NCI-H460 (cell line): ENCODE measurements at places on chromosomes 5 and 9. TPM values are rescaled to one million over a fixed set of nuclear protein-coding genes. Genes with fewer than 3 reads are reported as not detected.

DNA sequence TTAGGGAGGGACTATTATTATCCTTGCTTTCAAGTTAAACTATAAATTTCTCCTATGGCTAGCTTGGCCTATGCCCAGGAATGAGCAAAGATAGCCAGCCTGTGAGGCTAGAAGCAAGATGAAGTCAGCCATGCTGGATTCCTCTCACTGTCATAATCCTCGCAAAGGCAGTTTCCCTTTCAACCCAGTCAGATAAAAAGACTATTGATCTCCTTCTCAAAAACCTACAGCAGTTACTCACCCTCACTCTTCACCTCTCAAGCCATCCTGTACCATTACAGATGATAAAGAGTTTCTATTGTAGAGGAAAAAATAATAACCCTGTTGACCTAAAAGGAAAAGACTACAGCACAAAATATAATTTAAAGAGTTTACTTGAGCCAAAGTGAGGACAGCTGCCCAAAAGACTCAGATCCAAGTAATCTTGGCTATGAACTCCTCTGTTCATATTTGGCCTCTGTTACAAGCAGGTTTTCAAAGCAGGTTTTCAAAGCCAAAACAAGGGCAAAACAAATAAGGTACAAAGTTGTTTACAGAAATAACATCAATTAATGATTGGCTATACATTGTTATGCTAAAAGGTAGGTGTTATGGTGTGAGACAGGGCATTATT lies 41.7 kb downstream of the KCNV2 start:
- no peak for DNase-seq

ZBTB26 gene
- 5.9 and 8.2 TPM in 2 replicates for total RNA-seq

LCN6 gene
- total RNA-seq: not detected in 2 replicates

TMOD1 gene
- 1.9 and 2.2 TPM in 2 replicates for total RNA-seq

DNA sequence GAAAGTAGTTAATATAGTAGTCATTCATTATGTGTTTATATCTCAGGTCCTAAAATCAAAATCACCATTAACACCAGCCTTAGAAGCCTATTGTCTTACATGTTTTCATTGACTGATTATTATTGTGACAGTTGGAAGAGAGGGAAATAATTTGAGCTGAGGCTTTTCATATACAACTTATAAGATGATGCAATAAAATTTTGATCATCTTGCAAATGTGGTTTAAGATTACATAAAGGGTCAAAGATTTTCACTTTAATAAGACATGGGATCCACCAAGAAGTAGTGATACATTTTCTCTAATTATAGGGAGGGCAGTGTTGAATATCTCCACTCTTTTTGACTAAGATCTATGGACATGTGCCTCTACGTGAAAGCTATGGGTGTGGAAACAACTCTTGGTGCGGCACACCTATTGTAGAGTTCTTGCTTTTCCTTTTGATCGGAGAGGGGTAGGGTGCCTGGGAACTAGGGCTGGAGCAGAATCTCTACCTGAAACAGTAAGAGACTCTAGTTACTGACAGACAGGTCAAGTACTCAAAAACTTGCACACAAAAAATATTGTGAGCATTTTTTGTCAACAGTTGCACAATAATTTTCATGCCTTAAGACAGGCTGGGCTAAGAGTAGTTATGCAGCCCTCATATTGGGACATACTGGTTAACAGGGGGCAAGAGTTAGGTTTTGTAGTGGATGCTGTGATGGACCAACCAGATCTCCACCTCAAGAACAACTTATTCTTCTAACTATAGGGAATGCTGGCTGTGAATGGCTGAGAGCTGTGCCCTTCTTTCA lies 139.3 kb upstream of the FST start:
- no peak for DNase-seq

GRCh38 chr5:96896806-96897205 lies 20.5 kb downstream of the ERAP2 start:
- DNase-seq: no peak

GRCh38 chr9:95499847-95500246 lies 16.9 kb downstream of the PTCH1 start:
- no peak for DNase-seq

IFNA21 gene
- total RNA-seq: not detected in 2 replicates

DNA sequence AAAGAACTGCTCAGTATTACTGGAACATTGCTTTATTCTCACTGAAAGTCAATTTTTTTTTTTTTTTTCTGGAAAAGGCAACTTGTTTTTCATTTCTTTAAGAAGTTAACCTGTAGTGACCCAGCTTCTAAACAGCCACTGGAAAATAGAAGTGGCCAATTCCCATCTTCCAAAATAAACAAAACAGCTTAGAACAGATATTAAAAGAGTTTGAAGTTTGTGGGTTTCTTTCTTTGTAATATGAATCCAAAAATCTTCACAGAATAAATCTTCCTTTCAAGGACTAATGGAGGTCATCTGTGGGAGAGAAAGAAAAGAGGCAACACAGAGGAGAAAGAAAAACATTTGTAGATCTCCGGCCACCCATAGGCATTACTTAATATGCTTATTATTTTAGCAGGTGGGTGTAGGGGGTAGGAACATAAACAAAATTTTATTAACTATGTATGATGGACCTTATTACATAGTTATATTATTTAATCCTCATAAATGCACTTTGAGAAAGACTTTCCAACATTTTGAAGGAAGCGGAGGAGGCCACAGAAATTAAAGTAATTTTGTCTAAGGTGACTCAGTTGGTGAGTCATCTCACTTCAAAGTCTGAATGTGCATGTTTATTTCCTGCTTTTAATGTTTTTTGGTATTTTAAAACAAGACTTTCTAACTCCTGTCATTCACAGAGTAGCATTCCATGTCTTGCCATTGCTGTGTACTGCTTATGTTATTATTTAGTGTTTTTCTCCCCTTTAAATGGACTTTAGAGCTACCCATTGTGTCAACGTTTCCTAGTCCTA lies 1791.8 kb upstream of the WWC1 start:
- DNase-seq: no peak

DNA sequence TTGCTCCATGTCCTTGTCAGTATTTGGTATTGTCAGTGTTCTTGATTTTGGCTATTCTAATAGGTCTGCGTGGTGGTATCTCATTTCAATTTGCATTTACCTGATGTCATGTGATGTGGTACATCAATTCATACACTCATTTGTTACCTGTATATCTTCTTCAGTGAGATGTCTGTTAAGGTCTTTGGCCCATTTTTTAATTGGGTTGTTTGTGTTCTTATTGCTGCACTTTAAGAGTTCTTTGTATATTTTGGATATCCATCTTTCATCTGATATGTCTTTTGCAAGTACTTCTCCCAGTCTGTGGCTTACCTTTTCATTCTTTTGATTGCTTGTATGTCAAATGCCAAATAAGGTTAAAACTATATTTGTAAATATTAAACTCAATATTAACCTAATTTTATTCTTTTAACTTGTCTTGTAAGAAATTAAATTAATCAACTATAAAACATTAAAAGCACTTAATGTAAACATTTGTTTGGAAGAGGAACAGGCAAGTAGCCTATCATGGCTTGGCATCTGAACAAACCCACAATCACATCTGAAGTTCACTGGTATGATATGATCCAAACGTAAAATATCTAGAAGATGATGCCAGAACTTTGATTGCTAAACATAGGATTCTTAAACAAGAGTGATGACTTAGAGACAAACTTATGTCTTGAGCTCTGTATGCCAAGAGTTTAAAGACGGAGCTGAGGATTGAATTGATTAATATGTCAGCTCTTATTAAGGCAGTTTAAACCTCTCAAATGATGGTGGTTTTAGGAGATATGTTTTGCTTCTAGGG lies 587.3 kb downstream of the ANXA1 start:
- DNase-seq: no peak

GRCh38 chr5:178569485-178569884 lies 20.7 kb downstream of the COL23A1 start:
- DNase-seq: no peak

ZFR gene
- 116 and 123 TPM in 2 replicates for total RNA-seq

DNA sequence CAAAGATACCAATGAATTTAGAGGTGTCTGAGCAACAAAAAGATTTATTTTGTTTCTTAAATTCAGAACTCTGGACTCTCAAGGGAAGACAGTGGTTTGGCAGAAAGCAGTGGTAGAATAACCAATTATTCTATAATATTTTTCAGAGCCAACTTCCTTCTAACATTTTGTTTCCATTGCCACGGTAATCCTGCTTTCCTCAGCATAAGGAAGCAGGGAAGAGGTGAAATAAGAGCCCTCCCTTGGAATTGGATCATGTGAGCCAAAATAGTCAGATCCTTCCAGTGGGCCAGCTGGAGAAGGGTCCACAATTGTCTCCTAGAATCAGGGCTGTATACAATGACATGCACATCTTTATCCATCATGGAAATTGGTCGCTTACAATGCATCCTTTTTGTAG lies 130.0 kb upstream of the MAP1B start:
- DNase-seq: no peak

- DNase-seq: peak; percentile 68
These were observed 176.9 kb upstream of the WWC1 start for GRCh38 chr5:168114444-168115017.

DNA sequence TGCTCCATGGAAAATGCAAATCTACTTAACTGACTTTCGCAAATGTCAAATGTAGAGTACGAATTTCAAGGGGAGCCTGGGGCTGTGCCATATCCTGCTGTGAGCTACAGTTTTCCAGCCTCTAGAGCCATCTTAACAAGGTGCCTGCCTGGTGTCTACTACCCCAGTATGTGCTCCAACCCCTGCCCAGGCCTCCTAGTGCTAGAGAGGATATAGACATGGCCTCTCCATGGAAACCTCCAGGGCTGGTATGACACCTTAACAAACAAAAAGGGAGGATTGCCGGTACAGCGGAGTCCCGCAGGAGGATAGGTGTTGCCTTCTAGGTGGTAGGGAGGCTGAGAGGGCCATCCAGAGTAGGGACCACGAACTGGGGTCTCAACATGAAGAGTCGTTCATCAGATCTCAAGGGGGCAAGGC lies 13.6 kb upstream of the IL3 start:
- DNase-seq: no peak

GRCh38 chr5:2538169-2538568 lies 213.3 kb downstream of the IRX2 start:
- no peak for DNase-seq

- DNase-seq: no peak
These were observed 90.0 kb upstream of the HMHB1 start for GRCh38 chr5:143721925-143722324.

MGAT1 gene
- total RNA-seq: 52.9 and 56.5 TPM in 2 replicates

SIT1 gene
- not detected in 2 replicates for total RNA-seq

MZB1 gene
- 0.10 and 0.52 TPM in 2 replicates for total RNA-seq

ARRDC3 gene
- total RNA-seq: 31.4 and 38.4 TPM in 2 replicates

TGFBI gene
- total RNA-seq: 1,239 and 1,373 TPM in 2 replicates

GRCh38 chr9:114157516-114158176 lies 2.3 kb downstream of the COL27A1 start:
- DNase-seq: no peak

GRCh38 chr9:89109666-89110065 lies 69.0 kb downstream of the SHC3 start:
- DNase-seq: no peak

DNA sequence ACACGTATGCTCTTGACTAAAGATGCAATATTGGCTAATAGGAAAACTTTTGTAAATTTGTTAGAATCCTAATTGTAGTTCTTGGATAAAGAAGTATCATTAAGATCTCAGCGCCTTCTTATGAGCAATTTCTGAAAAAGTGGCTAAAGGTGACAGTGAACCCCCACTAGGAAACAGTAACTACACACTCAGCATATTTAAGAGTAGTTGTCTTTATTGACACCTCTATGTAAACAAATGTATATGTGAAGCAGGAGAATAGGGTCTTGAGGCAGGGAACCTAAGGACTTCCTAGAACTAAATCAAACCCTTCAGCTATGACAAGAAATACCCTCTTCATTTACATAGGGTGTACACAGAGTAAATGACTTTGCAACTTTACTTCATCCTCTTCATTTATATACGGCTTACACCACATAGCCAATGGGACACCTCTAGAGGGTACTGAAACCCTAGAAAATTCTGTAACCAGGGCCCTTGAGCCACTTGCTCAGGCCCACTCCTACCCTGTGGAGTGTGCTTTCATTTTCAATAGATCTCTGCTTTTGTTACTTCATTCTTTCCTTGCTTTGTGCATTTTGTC lies 2.8 kb downstream of the NIPSNAP3A start:
- DNase-seq: no peak

PALM2AKAP2 gene
- total RNA-seq: 1.4 and 1.8 TPM in 2 replicates

DNA sequence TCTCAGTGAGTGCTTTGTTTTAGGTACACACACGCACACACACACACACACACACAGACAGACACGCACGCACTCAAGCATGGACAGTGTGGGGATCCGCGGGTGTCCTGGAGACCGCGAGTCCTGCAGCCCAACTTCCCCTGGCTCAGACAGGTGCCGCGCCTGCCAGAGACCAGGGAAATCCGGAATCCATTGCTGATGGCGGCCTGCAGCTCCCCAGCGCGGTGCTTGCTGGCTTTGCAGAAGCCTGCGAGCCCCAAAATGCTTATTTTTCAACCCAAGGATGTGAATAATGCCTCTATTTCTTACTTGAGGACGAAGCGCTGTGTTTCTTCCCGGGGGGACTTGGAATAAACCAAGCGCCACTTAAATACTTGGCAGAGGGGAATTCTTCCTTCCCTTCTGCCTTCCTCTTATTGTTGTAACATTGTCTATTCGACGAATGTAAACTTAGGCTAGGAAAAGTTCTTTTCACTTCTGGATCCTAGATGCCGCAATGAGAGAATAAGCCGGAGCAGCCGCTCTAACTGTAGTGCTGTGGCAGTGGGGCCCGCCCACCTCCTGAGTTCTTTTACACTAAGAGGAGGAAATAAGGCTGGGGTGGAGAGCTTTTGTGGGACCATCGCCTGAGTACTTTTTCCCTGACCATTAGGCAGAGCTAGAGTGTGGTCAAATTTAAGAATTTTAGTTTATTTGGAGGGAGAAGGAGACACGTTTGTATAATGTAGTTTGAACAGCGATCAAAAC lies 802 bp downstream of the ITGA2 start:
- peak; percentile 11 for DNase-seq

DNA sequence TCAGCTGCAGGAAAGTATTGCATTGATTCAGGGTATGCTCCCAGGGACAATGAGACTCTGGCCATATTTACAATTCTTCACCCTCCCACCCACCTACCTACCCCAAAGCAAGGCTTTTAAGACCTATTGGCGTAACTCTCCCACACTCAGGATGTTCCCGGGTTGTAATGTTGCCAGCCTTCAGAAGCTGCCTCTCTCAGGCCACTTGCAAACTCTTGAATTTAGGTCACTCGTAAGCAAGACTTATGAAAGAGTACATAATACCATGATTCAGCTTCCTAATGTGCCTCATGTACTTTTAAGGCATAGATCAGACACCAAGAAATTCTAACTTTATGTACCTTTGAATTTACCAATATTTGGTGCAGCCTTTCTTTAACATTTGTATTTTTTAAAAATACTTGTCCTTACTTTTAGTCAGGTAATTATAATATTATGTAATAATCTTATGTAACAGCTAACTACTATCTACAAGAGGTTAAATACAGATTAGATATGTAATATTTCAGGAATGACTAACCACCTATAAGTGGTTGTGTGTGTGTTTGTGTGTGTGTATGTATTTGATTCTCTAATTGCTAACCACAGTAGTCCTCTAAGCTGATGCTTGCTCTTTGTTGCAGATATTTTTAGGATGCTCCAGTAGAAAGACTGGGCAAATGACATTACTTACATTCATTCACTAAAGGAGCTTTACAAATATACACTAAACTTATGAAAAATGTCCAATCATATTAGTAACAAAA lies 630.5 kb upstream of the MEF2C start:
- DNase-seq: no peak

GRCh38 chr5:24899180-24899579 lies 254.4 kb upstream of the CDH10 start:
- no peak for DNase-seq

- no peak for DNase-seq
These were observed 9.5 kb downstream of the BARX1 start for GRCh38 chr9:93945400-93946337.

GRCh38 chr9:35257986-35258659 lies 96.3 kb downstream of the UNC13B start:
- DNase-seq: no peak
